ENCODE measurements at places on chromosomes 2 and 18.

- DNase-seq = no peak
Observed at GRCh38 chr18:52237551-52237950, 102.4 kb upstream of the DCC start.

- no peak for DNase-seq
Observed at GRCh38 chr18:56873441-56874140, 222.4 kb downstream of the WDR7 start.

DNA sequence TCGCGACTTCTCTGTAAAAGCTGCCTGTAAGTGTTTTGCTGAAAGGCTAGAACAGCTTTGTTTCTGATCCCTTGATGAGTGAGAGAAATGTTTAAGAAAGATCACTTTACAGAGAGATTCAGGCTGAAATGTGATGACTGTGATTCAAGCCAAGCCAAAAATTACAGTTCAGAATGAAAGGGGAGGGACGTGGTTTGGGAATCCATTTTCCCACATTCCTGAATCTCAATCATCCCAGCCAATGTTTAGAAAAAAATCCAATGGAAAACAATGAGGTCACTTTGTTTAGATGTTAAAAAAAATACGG, 416.7 kb downstream of the ARHGAP15 start:
- no peak for DNase-seq

DNA sequence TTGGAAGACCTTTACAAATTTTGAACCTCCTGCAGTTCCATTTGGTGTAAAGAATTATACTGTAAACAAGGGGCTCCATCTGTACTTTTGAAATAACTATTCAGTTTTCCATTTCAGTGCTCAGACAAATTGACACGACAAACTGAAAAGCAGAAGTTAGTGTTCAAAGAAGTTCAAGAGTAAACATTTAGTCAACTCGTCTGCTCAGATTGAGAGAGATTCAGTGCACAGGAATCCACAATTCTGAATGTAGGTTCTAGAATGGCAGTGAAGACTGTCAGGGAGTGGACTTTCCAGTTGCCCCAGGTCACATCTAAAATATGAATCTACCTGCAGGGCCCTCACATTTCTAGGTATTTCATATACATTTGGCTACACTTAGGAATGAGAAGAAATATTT, 322.3 kb upstream of the TCF4 start:
- no peak for DNase-seq

- DNase-seq = no peak
Observed at GRCh38 chr2:209086761-209087160, 337.1 kb upstream of the MAP2 start.
